Heart left ventricle (tissue), 16 donors: ENCODE measurements at places on chromosomes 7 and 10.

GRCh38 chr7:19353180-19353579, 208.0 kb upstream of the FERD3L start:
- DNase-seq: no peak

- DNase-seq: peak; percentile 19
These were observed 51.2 kb upstream of the CFAP46 start for GRCh38 chr10:132993271-132994184.

DNA sequence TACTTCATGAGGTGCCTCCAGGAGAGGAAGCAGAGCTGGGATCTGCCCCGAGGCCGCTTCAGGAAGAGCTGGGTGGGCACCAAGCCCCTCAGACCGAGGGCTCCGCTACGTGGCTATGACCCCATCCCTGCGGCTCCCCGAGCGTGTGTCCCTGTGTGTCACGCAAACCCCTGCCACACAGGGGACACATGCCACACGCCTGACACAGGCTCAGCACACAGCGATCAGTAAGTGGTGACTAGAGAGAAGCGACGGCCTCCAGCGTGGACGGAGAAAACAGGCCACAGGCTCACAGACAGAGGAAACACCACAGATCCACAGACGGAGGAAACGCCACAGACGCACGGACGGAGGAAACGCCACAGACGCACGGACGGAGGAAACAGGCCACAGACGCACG, 18.5 kb downstream of the DIP2C start:
- no peak for DNase-seq

DNA sequence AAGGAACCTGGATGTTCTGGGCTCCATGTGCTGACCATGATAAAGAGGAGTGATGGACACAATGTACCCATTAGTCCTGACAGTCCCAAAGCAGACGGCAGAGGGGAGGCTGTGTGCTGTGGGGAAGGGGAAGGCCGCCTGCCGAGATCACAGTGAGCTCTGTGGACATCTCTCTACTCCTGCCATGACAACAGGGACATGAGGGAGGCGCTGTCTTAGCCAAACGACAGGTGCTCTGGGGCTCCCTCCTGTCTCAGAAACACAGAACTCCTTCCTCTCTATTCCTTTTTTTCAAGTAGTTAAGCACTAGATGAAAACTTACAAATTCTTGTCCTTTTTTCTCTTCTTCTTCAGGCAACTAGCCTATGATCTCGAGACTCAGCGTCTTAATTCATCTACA, 113.1 kb downstream of the RNF32 start:
- DNase-seq: no peak

DNA sequence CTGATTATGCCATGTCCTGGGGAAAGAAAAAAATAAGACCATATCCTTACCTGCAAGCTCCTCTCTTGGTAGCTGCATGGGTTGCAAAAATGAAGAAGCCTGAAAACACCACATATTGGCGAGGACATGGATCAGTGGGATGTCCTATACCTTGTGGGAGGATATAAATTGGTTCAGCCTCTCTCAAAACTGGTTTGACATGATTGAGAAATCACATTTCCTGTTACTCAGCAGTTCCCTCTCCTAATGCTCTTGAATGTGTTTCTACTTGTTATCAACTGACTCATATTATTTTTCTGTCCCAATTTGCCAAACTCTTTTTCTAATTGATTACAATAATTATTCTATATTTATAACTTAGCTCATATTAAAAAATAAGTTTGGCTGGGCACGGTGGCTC, 380.2 kb downstream of the EXOC4 start:
- DNase-seq: no peak

GRCh38 chr10:116053910-116054309, 219.1 kb downstream of the GFRA1 start:
- no peak for DNase-seq

- DNase-seq: no peak
These were observed 4.7 kb downstream of the CCNY start for GRCh38 chr10:35340975-35341374.

DNA sequence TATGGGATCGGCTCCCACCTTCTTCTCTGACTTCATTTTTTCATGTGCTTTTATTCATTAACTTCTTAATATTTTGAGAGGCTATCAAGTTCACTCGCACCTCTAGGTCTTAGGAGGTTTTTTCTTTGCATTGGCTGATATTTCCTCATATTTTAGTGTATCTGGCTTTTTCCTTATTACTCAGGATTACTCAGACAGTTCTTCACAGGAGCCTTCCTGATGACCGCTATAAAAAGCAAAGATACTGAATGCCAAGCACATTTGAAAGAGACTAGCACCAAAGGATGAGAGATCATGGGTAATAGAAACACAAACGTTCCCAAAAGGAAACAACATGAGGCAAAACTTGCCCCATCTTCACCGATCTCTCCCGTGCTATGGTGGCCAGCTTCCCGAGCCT, 409.2 kb upstream of the KLF6 start:
- DNase-seq: no peak

GRCh38 chr7:39827571-39827970, 122.5 kb upstream of the CDK13 start:
- DNase-seq: no peak

GRCh38 chr7:101126651-101127459, at the start of gene SERPINE1:
Gene SERPINE1, plus strand, starts transcription at chr7:101127104. Its CDS starts 1,290 bp downstream, at chr7:101128394.
- peak; percentile 94 for DNase-seq

DNA sequence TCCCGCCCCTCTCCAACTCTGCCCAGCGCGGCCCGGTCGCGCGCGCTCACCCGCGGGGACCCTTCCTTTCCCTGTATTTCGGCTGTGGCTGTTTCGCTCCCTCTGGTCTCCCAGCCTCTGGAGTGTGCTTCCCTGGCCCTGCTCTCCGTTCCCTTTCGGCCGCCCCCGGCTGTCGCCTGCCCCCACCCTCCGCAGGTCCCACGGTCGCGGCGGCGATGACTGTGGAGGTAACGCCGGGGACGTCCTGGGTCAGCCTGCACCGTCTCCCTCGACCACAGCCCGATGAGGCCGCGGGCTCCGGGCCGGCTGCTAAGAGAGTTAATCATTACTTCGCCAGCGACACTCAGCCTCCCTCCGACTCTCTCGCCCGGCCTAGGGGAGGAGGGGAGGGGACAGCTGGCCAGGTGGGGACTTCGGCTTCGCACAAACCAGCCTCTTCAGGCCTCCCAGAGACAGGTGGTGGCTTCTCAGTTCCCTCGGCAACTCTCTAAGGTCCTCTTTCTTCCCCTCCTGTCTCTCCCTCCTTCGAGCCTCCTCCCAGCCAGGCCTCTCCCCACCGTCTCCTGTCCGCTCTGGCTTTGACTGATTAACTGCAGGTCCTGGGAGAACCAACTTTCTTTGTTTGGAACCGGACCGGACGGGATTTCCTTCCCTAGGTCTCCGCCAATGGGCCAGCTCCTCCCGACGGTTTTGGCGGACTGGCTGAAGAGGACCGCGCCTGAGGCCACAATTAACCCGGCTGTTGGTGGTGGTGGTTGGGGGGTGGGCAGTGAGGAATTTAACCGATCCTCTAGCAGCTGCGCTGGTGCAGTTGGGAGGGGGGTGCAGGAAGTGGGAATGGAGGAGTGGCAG, 5.6 kb upstream of the PAX2 start:
- no peak for DNase-seq

DNA sequence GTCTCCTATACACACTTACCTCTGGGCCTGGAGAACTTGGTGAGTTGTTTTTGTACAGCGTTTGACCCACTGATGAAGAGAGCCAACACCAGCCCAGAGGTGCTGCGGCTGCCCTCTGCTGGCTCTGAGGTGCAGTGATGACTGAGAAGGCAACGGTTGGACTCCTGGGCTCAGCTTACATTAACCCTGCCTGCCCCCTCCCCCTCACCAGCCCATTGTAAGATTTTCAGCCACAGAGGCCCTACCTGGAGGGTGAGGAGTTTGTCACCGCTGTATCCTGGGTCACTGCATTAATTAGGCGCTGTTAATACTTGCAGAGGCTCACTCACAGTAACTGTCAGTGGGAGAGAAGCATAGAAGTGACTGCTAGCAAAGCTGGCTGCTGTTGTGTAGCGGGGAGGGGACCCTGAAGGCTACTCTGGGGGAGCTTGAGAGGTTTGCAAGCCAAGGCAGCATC, 19.0 kb upstream of the ANKRD2 start:
- peak; percentile 69 for DNase-seq
